ENCODE measurements at places on chromosomes 11 and 22.

DNA sequence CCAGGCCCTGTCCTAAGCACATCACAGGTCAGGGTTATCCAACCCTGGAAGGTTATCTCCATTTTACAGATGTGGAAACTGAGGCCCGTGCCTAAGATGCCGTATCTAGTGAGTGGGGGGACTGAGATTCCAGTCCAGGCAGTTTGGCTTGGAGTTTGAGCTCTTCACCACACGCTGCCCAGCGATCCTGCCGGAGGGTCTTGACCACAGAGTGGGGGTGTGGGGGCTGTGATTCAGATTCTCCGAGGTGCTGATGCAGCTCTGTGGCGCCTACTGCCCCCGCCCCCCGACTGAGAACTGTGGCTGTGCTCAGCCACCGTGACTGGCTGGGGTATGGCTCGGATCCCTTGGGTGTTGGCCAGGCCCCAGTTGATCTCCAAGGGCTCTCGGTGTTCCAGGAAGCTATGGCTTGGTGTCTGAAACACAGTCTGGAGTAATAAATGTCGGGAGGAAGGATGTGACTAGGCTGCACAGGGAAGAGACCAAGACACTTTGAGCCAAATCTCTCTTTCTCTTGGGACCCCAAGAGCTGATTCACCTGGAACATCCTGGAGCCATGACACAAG, 60.6 kb upstream of the RASD2 start:
- DNase-seq: peak; percentile 96

DNA sequence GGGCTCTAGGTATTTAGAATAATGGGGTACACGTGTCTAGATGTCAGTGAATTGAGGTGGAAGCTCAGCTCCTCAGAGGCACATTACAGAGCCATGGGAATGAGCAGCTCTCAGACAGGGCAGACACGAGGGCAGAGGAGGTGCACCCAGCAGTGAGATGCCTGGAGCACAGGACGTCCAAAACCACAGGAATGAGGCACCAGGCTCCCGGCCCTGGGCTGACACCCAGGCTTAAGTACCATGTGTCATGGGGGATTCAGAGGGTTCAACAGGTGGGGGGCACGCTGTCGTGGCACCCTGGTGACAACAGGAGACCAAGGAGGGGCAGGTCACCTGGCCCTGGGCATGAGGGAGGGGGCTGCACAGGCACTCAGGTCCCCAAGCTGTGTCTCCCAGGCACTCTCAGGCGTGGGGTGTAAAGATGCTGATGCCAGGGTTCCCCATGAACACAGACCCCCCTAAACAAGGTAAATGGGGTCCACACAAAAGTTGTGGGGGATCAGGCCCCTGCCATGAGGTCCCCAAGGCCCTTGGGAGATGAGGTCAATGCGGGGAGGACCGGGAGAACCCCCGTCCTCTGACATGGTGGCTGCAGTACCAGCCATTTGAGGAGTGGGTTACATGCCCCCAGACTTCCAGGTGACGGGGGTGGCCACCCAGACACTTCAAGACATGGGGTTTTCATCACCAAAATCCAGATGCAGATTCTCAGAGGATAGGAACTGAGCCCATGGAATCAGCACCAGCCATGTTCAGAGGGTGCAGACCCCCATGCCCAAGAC, 5.6 kb upstream of the SYT8 start:
- no peak for DNase-seq

DNA sequence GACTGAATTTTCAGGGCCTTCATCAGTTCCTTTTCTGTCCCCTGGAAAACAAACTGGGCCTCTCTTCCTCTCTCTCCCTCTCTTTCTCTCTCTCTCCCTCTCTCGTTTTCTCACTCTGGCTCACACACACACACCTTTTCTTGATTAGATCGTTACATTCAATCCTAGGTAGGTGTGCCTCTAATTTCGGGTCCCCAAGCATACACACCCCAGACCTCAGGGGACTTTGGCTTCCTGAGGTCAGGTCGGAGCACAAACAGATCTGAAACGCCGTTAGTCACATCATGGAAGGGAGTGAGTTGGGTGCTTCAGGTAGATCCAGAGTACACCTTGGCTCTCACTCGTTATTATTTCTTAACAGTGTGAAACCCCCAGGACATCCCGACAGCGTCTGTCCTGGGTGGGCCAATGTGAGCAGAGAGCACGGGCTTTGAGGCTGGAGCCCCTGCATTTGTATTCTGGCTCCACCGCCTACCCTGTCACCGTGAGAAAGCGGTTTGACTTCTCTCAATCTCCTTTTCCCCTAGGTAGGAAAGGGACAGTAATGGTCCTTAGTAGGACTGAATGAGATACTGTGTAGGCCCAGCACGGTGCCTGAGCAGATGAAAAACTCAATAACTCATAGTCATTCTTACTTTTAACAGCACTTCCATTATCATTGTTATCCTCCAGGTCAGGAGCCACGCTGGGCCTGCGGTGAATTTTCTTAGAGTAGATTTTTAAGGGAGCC, 37.3 kb upstream of the POU2AF1 start:
- no peak for DNase-seq

- no peak for DNase-seq
Observed at GRCh38 chr11:35752115-35752514, 89.5 kb downstream of the TRIM44 start.

DNA sequence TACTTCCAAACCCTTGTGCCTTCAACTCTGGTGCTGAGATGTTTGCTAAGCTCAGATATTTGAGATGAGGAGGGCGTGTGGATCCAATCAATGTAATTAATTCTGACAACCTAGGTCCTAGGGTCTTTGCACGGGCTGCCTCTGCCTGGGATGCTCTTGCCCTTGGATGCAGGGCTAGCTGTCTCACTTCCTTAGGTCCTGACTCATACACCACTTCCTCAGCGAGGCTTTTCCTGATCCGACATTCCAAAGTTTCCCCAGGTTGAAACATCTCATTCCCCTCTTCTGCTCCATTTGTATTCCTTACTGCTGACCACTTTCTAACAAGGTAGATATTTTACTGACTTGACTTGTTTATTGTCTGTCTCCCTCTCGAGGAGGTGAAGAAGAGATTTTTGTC, 43.0 kb upstream of the NTM start:
- no peak for DNase-seq

DNA sequence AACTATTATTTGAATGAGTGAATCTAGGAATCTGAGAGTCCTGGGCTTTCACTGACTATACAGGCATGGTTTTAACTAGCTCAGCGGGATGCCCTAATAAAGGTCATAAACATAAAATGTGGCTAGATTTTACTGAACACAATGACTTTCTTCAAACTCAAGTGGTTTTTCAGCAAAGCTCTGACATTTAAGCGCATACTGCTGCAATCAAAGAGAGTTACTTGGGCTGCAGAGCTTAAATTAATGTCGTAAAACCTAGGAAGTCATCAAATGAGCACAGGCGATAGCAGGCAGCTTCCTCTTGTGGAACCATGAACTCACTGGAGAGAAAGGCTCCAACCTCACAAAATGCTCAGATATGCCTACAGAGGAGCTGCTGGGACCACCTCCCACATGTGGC, 6.7 kb downstream of the CSNK2A3 start:
- DNase-seq: no peak

GRCh38 chr22:36180038-36180880, 19.7 kb upstream of the APOL3 start:
- DNase-seq: peak; percentile 93

- no peak for DNase-seq
Observed at GRCh38 chr11:65858681-65859087, 704 bp upstream of the CFL1 start.

DNA sequence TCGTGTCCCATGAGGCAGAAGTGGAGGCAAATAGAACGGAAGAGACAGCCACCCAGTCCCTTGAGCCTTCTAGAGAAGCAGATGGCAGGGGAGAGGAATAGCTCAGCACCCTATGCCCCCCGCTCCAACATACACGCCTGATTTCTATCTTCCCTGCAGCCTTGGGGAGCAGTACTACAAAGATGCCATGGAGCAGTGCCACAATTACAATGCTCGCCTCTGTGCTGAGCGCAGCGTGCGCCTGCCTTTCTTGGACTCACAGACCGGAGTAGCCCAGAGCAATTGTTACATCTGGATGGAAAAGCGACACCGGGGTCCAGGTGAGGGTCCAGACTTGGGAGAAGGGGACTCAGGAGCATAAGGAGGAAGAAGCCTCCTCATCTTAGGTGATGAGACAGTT, 6.6 kb downstream of the DPF2 start:
- DNase-seq: no peak

DNA sequence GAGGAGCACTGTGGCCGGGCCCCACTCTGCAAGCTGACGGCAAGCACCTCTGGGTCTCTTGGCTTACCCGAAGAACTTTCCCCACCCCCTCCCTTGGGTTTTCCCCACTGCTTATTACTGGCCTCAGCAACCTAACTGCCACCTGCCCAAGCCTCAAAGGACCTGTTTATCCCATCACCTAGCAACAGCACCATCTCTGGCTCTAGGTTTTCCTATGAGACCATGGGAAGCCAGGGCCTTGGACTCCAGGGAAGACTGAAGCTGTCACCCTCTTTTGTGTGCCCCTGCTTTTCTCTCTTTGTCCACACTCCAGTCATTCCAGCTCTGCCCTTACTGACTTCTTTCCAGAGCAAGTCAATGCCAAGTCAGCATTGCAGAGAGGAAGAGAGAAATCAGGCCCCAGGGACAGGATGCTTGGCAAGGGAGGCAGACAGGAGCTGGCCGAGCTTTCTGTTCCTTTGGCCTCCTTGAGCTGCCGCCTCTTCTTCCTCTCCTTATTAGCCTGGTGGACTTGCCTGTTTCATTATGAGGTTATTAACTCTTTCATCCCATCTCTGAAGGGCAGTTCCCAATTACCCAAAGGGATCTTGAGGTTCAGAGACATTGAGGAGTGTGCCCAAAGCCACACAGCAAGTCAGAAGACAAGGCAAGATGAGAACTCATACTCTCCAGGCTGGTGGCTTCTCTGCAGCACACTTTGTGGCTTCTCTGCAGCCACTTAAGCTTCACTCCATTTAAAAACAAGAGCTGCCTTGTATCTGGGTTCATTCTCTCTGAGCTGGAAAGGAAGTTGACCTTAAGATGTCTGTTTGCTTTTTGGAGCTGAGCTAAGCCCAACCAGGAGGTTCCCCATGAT, at the start of gene SMIM35:
Gene SMIM35 (minus strand): TSS at position 51 of the 856 bp plus-strand sequence. CDS start 206 bp downstream, outside the sequence.
- DNase-seq: no peak

DNA sequence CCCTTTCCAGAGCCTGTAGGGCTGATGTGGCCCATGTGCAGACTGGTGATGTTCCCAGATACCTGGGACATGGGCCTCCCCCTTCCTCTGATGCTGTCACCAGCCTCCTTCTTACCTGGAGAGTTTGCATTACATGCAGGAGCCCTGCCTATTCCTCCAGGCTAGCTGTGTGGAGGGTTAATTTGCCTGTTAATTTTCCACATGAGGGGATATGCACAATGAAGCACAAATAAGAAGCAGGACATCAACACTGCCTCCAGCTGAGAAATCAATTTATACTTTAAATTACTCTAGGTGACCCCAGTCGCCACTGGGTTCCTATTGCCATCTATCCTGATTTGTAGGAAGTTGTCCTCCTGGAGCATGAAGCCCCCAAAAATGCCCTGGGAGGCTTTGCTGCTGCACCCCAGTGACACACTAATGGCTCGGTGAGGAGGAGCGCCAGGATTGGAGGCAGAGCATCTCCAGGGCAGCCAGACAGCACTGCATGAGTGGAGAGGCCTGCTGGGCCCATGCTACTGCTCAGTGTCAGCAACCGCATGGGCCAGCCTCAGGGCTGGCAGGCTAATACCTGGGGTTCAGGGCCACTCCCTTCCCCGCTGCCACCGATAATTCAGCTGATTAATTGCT, 101.6 kb upstream of the USP47 start:
- no peak for DNase-seq

DNA sequence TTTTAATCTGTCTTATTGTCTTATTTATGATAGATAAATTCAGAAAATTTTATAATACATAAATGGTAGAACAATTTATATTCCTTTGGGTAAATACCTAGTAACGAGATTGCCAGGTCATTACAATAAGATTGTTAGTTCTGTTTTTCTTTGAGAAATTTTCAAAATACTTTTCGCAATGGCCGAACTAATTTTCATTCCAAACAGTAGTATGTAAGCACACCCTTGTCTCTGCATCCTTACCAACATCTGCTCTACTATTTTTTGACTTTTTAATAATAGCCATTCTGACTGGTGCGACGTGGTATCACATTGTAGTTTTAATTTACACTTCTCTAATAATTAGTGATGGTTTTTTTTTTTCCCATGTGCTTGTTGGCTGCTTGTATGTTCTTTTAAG, 351.4 kb upstream of the LUZP2 start:
- no peak for DNase-seq

DNA sequence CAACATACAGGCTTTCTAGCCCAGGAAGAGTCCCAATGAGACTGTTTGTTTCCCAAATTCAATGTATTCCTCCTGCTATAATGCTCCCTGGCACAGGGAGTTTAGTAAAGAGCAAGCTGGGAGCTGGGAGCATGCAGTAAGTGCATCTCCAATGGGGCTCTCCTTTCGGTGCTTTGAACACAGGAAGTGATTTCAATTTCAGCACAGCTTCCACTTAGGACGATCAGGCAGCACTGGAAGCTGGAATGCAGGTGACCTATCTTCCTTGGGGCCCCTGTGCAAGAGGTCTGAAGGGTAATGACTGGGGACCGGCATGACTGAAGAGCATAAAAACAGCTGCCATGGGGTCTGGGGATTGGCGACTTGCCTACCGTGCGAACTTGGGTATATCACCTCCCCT, 76.0 kb downstream of the LARGE1 start:
- DNase-seq: no peak
